Stimulated activated CD4-positive, alpha-beta T cell treated with anti-CD3 and anti-CD28 coated beads, Interleukin-4, amount 100 ng/mL, for 1 hour (primary cell): ENCODE measurements at places on chromosomes 16 and 17.

DNA sequence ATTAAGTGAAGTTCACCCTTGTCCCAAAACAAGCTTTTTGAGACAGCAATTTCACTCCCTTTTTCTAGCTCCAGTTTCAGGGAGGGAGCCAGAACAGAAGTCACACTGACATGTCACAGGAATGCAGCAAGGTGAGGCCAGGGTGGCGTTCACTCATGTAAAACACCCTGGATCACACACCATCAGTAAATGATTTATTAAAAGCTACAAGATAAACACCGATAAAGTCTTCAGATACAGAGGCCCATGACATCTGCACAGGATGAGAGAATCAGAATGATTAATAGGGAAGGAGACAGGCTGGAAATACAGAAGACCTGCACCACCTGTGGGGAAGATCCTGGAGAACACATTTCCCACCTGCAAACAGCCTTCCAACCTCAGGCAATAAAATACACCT, 77.5 kb upstream of the DYNLRB2 start:
- DNase-seq, result no peak

- DNase-seq, result no peak
Observed at GRCh38 chr17:14688134-14688533, 387.3 kb downstream of the HS3ST3B1 start.

DNA sequence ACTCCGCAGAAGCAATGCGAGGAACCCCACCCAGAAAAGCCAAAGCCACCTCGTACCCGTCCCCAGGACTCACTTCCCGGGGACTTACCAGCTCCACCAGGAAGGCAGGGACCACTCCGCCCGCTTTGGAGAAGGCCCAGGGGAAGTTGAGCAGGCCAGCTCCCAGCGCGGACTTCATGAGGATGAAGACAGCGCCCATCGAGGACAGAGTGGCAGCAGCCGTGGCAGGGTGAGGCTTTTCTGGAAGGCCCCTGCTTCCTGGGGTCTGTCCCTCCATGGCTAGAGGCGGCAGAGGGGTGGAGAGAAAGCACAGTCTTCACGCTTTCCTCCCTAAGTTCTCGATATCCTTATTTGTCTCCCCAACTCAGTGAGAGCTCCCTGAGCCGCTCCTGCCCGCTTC, 714 bp downstream of the SLC38A8 start:
- no peak for DNase-seq

- no peak for DNase-seq
Observed at GRCh38 chr17:60508384-60508980, 17.6 kb downstream of the APPBP2 start.

DNA sequence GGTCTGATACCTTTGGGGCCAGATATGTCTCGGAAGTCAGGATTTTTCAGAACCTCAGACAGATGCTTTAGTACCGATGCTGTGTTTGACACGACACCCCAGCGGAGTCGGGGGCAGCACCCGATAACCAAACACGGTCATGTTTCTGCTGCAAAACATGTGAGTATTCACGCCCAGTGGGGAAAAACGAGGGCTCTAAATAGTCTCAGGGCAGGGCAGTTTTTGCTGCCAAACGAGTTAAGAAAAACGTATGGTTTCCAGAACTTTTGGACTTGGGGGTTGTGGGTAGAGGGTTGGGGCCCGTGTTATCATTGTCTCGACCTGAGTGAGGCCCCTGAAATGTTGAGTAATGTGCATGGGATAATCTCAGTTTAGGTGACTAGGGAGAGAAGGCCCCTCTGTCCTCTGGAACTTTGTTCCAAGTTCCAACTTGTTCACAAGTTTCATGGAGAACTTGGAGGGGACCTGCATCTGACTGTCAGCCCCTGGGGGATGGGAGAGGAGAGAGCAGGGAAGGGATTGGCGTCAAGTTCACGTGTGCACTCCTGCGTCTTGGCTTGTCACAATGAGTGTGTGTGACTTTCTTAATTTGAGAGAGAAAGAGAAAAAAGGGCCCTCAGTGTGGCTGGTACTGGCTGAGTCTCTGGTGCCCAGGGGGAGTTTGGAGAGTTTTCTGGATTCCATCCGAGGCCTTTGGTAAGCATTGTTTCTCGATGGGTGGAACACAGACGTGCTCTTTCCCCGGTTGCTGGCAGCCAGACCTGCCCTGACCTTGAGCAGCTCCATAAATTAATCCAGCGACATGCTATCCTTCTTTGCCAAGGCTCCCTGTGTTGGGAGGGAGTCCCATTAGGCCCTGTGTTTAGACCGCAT, 83.9 kb upstream of the CIBAR2 start:
- DNase-seq, result no peak

GRCh38 chr17:31595666-31596381, 204.3 kb downstream of the RAB11FIP4 start:
- no peak for DNase-seq

- no peak for DNase-seq
Observed at GRCh38 chr17:52546493-52546892, 388.0 kb upstream of the CA10 start.

DNA sequence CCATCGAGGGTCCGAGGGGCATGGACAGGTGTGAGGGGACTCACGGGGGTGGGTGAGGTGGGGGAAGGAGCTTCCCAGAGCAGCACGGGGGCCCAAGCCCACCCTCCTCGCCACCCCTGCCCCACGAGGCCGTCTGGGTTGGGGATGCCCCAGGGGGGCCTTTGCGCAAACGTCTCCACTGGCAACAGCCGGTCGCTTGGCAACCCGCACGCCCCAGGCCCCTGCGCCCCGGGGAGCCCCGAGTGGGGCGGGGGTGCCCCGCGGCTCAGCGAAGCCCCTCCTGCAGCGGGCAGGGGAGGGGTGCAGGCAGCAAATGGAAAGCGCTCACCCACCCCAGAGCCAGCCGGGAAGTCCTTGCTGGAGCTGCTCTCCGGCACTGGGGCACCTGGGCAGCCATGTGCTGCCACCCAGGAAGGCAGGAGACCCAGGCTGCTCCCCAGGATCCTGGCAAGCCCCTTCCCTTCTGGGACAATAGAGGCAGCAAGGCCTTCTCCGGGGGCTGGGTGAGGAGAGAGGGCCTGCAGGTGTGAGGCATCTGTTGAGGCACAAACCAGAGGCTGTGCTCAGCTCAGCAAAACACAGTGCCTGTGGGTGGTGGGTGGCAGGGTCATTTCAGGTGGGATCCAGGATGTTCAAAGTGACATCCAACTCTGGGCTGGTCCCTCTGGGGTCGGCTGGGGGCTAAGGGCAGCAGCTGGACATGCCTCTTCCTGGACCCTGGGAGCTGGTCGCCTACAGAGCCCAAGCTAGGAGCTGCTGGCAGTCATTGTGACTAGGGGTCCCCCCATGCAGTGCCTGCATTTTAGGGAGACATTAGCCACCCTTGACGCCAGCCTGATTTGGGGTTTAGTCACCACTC, 80.9 kb upstream of the CBX4 start:
- DNase-seq, result no peak

DNA sequence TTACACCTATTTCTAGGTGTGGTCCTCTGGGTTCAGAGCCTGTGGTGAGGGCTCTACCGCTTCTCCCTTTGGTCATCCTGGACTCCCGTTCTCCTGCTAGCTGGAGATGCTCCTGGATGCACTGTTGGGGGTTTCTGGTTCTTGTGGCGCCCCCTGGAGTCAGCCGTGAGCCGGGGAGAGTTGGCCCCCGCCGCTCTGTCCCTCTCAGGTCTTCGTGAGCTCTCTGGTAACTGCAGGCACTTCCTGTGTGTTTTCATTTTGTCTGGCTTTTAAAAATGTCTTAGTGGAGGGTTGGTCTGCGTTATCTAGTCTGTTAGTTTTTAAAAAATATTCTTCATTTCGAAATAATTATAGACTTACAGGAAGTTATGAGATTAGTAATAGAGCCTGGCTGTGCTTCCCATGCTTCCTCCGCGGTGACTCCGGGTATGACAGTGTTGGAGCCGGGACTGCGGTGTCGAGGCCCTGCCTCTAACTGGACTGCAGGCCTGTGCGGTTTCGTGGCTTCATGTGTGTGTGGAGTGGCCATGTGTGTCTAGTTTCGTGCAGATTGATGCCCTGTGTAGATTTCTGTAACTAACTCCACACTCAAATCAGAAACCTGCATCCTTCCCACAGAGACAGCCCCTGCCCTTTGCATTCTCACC, 78.0 kb upstream of the ZNF750 start:
- DNase-seq, result peak; percentile 36

- no peak for DNase-seq
Observed at GRCh38 chr17:30788918-30789317, 35.6 kb downstream of the CRLF3 start.

GRCh38 chr17:34683390-34683789, 104.0 kb downstream of the TMEM132E start:
- DNase-seq, result no peak

DNA sequence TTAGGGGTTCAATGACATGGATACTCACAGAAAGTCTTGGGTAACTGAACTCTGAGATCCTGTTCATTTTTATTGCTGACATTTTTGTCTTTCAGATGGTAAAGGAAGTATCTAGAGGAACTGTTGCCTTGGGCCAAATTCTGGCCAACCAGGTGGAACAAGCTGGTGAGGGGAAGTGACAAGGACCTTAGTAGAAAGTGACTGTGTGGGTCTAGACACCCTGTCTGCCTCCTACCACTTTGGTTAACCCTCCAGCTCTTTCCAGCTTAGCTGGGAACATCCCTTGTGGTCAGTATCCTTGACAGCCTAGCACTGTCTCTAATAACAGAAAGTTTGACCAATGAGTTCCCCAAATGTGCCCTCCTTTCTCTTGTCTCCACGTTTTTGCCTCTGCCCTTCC, 28.8 kb upstream of the PRKCB start:
- no peak for DNase-seq

GRCh38 chr17:70552230-70552981, 383.1 kb downstream of the KCNJ2 start:
- DNase-seq, result no peak

- no peak for DNase-seq
Observed at GRCh38 chr17:80644536-80644935, 99.9 kb downstream of the RPTOR start.

DNA sequence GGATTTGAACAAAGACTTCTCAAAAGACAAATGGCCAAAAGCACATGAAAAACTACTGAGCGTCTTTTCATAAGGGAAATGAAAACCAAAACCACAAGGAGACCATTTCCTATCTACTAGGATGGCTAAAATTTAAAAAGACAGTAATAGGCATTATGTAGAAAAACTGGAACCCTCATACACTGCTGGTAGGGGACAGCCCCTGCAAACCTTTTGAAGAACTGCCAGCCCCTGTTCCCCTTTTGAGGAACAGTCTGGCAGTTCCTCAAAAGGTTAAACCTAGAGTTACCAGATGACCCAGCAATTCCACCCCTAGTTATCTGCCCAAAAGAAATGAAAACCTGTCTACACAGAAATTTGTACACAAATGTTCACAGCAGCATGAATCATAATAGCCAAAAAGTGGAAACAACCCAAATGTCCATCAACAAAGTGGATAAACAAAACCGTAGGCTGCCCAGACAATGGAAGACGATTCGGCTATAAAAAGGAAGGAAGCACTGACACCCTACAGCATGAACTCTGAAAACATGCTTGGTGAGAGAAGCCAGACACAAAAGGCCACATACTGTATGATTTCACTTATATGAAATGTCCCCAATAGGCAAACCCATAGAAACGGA, 22.9 kb downstream of the CDIP1 start:
- no peak for DNase-seq

- DNase-seq, result no peak
Observed at GRCh38 chr16:57803134-57803990, 1.1 kb upstream of the KIFC3 start.

DNA sequence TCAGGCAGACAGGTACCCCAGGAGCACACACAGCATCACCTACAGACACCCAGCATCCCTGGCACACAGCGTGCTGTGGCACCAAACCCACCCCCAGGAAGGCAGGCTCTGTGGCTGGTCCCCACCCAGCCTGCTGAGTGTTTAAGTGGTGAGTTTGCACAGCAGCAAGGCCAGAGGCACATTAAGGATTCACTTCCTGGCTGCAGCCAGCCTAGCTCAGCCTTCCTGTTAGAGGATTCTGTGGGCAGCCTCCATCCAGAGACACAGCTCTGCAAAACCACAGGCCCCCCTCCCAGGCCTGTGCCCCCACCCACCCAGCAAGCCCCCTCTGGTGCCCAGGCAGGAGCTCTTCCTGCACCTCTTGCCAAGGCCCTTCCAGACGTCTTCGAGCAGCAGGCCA, 36.1 kb upstream of the PHB1 start:
- DNase-seq, result no peak

- no peak for DNase-seq
Observed at GRCh38 chr16:55333684-55334083, 9.7 kb downstream of the IRX6 start.

DNA sequence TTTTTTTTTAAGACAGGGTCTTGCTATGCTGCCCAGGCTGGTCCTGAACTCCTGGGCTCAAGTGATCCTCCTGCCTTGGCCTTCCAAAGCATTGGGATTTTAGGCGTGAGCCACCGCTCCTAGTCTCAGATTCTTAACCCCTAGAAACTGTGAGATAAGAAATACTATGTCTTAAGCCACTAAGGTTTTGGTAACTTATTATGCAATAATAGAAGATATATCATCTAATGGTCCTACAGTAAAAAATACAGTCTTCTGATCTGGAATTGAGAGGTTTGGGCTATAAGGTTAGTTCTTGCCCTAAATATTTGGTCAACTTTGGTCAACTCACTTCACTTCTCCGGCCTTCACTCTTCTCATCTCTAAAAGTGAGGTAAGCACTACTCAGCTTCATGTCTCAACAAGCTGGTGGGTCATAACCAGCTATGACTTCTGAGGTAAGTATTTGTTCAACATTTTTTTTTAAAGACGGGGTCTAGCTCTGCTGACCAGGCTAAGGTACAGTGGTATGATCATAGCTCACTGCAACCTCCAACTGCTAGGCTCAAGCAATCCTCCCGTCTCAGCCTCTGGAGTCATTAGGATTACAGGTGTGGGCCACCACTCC, 14.7 kb downstream of the RAD51D start:
- DNase-seq, result no peak

DNA sequence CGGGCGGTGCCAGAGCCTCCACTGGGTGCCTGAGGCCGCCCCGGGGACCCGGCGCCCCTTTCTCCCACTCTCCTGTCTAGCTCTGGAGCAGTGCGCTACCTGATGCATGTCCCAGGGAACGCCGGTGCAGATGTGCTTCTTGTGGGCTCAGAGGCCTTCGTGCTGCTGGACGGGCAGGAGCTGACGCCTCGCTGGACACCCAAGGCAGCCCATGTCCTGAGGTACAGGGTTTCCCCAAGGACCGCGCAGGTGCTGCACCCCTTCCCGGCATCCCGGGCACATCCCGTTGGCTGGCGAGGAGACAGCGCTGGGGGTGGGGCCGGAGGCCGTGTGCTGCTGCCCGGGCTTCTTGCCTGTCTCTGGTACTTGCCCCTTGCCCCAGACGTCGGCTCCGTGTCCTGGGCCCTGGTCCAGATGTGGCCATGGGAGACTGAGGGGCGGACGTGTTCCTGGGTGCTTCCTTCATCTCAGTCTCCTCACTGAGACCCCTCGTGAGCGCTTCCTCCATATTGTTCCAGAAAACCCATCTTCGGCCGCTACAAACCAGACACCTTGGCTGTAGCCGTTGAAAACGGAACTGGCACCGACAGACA, 12.5 kb downstream of the RGS11 start:
- no peak for DNase-seq
